Activated naive CD4-positive, alpha-beta T cell treated with anti-CD3 and anti-CD28 coated beads, Interleukin-2, amount 50 U/mL, for 72 hours (primary cell): ENCODE measurements at places on chromosomes 5 and 9.

DNA sequence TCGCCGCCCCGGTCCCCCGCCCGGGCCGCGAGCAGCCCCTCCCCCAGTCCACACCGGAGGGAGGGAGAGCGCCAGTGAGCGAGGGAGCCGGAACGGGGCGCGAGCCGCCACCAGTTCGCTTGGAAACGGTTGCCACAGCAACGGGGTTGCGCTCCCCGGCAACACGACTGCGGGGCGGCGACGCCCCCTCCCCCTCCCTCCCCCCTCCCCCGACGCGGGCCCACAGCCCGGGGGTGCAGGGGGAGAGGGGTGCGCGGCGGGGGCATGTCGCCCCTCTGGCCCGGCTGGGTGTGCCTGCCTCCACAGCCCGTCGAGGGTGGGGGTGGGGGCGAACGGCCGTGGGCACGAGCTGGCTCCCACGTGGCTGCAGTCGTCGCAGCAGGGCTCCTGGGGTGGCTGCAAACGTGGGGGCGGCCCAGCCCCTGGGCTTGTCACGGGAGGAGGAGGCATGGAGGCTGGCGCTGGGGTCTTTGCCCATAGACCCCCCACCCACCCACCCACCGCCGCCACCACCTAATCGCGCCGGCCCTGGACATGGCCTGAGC, 524 bp downstream of the PRR7 start:
- DNase-seq, result peak; percentile 67

- DNase-seq, result no peak
Measured at GRCh38 chr9:87437966-87438365, 59.7 kb upstream of the DAPK1 start.

DNA sequence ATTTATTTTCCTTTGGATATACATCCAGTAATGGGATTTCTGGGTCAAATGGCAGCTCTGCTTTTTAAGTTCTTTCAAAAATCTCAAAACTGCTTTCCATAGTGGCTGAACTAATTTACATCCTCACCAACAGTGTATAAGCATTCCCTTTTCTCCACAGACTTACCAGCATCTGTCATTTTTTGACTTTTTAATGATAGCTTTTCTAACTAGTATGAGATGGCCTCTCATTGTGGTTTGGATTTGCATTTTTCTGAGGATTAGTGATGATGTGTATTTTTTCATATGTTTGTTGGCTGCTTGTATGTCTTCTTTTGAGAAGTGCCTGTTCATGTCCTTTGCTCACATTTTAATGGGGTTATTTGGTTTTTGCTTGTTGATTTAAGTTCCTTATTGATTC, 90.0 kb upstream of the HMHB1 start:
- no peak for DNase-seq

GRCh38 chr9:31045810-31046209, 1338.6 kb upstream of the ACO1 start:
- no peak for DNase-seq

DNA sequence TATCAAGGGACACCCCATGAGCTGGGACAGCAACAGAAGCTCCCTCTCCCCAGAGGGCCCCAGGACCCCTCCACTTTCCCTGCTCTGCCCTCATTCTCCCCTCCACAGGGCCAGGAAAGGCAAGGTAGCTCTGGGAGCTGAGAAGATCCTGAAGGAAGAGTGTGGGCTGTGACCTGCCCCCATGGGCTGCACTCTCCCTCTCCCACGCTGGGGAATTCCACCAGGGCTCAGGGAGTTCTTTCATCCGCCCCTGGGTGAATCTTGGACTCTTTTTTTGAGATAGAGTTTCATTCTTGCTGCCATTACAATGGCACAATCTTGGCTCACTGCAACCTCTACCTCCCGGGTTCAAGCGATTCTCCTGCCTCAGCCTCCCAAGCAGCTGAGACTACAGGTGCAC, 73.8 kb downstream of the C9orf50 start:
- DNase-seq, result no peak
